Urinary bladder (tissue), 4 donors: ENCODE measurements at places on chromosomes 7 and 10. TPM values are rescaled to one million over a fixed set of nuclear protein-coding genes. Genes with fewer than 3 reads are reported as not detected.

The AKR1D1 gene
- not detected for polyA plus RNA-seq

The RFC2 gene
- 22.4 TPM for polyA plus RNA-seq

The CNOT4 gene
- polyA plus RNA-seq: 11.7 TPM

The NKX6-2 gene
- 0.23 TPM for polyA plus RNA-seq

The PVRIG gene
- polyA plus RNA-seq: 0.77 TPM

The HACD1 gene
- polyA plus RNA-seq: 29.0 TPM

The VAX1 gene
- not detected for polyA plus RNA-seq

The TMEM176B gene
- 84.0 TPM for polyA plus RNA-seq

The ACSM6 gene
- polyA plus RNA-seq: 0.42 TPM

The SP8 gene
- polyA plus RNA-seq: not detected

The SMNDC1 gene
- 17.0 TPM for polyA plus RNA-seq

The MACC1 gene
- 0.32 TPM for polyA plus RNA-seq

The NPFFR1 gene
- 0.01 TPM for polyA plus RNA-seq

The PON3 gene
- 3.7 TPM for polyA plus RNA-seq

The ZNF680 gene
- polyA plus RNA-seq: 8.4 TPM

The WDR86 gene
- polyA plus RNA-seq: 4.2 TPM

The SEMA3E gene
- polyA plus RNA-seq: 12.6 TPM

The PTTG1IP2 gene
- polyA plus RNA-seq: not detected

The CDH23 gene
- 3.6 TPM for polyA plus RNA-seq

The MRC1 gene
- 32.7 TPM for polyA plus RNA-seq

The ADD3 gene
- 83.4 TPM for polyA plus RNA-seq

The FUOM gene
- polyA plus RNA-seq: 16.9 TPM

The CPVL gene
- polyA plus RNA-seq: 16.7 TPM

The C10orf67 gene
- not detected for polyA plus RNA-seq

The SAP25 gene
- polyA plus RNA-seq: 2.5 TPM

The STEAP4 gene
- 23.8 TPM for polyA plus RNA-seq

The DGKI gene
- polyA plus RNA-seq: 1.8 TPM

The TOMM7 gene
- 634 TPM for polyA plus RNA-seq

The FRG2B gene
- polyA plus RNA-seq: not detected

The ZNF736 gene
- polyA plus RNA-seq: 3.5 TPM

The LRRD1 gene
- not detected for polyA plus RNA-seq

The PTN gene
- 36.1 TPM for polyA plus RNA-seq

The PPP1R9A gene
- polyA plus RNA-seq: 3.5 TPM

The CYP26C1 gene
- not detected for polyA plus RNA-seq

The CRHR2 gene
- polyA plus RNA-seq: 0.03 TPM

The ZCCHC24 gene
- polyA plus RNA-seq: 98.2 TPM
